Esophagus muscularis mucosa (tissue), 4 donors: ENCODE measurements at places on chromosomes 3 and 15. TPM values are rescaled to one million over a fixed set of nuclear protein-coding genes. Genes with fewer than 3 reads are reported as not detected.
A peak's percentile ranks its signal among the peaks of the same experiment; 100 is the strongest.

GRCh38 chr3:179677884-179678283, 25.0 kb downstream of the USP13 start:
- no peak overlapping the region for H3K27ac ChIP-seq
- DNase-seq = peak; percentile 4
- H3K4me1 ChIP-seq = peaks cover 17% of the 10 kb centered on the region
- no peak overlapping the region for H3K4me3 ChIP-seq

DNA sequence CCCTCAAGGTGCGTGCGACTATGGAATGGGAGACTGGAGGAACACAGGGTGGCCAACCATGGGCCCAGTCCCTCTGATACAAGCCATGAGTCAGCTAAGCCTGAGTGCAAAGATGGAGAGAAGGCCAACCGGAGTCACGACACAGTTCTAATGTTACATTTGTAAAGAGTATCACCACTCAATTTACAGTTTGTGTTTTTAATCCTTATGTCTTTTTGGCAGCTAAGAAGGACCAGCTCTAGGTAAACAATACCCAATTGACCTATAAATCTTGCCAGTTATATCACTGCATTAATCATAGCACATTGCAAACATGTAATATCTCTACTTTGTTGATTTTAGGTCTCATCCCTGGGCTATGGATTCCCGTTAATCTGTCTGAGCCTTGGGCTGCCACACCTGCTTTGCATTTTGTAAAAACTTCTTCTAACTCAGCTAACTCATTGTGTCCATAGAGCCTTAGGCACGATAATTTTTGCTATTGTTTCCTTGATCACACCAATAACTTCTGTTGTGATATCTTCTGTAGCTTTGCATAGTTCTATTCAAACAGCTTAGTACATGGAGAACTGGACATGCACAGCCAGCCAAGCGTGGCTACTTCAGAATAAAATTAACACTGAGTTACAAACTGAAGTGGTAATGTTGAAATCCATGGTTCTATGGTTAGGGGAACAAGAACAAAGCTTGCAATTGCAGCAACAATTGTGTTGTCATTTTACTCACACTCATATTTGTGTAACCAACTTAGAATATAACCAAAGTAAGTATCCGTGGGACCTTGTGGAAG, 50.3 kb downstream of the LSM3 start:
- H3K36me3 ChIP-seq = no peaks in the 10 kb centered on the region
- no peaks in the 10 kb centered on the region for H3K4me1 ChIP-seq
- H3K27ac ChIP-seq = no peak overlapping the region
- H3K27me3 ChIP-seq = no peaks in the 10 kb centered on the region
- no peak for DNase-seq

GRCh38 chr3:11470031-11470853, 173.5 kb downstream of the VGLL4 start:
- peaks cover 20% of the 10 kb centered on the region for H3K4me1 ChIP-seq
- no peaks in the 10 kb centered on the region for H3K36me3 ChIP-seq
- H3K4me3 ChIP-seq = no peak overlapping the region
- H3K27ac ChIP-seq = no peak overlapping the region

- H3K36me3 ChIP-seq = peaks cover 8% of the 10 kb centered on the region
- DNase-seq = no peak
- H3K4me3 ChIP-seq = no peak overlapping the region
- no peak overlapping the region for H3K27ac ChIP-seq
Measured at GRCh38 chr15:67199391-67199790, 55.1 kb downstream of the AAGAB start.

- H3K27ac ChIP-seq = no peak overlapping the region
- no peak overlapping the region for H3K4me3 ChIP-seq
- peaks cover 16% of the 10 kb centered on the region for H3K36me3 ChIP-seq
- DNase-seq = no peak
- no peaks in the 10 kb centered on the region for H3K27me3 ChIP-seq
- peaks cover 33% of the 10 kb centered on the region for H3K4me1 ChIP-seq
Measured at GRCh38 chr3:17088017-17088416, 203.3 kb downstream of the PLCL2 start.

- no peaks in the 10 kb centered on the region for H3K4me1 ChIP-seq
- no peak overlapping the region for H3K27ac ChIP-seq
- no peak for DNase-seq
- no peaks in the 10 kb centered on the region for H3K36me3 ChIP-seq
- H3K4me3 ChIP-seq = no peak overlapping the region
- no peaks in the 10 kb centered on the region for H3K27me3 ChIP-seq
Measured at GRCh38 chr3:148333091-148333490, 364.6 kb upstream of the AGTR1 start.

DNA sequence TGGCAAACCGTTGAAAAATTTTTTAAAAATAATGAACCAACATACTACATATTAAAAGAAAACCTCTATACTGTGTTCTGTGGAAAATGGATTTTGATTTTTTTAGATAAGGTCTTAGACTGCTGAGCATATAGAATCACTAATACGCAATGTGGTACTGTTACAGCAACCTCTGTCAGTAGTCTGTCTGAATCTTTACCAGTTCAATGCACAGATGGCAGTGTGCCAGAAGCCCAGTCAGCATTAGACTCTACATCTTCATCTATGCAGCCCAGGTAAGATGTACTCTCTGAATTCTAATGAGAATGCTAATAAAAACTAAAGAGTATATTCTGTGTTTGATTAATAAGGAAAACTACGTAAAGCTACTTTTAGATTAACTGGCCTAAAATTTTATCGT, 31.3 kb upstream of the FAH start:
- no peak for DNase-seq
- no peak overlapping the region for H3K27ac ChIP-seq
- H3K27me3 ChIP-seq = no peaks in the 10 kb centered on the region
- no peaks in the 10 kb centered on the region for H3K4me1 ChIP-seq

- H3K27me3 ChIP-seq = peaks cover 20% of the 10 kb centered on the region
- DNase-seq = no peak
- H3K4me3 ChIP-seq = no peak overlapping the region
- no peak overlapping the region for H3K27ac ChIP-seq
- peaks cover 20% of the 10 kb centered on the region for H3K4me1 ChIP-seq
Measured at GRCh38 chr15:40251486-40252140, 12.8 kb downstream of the PAK6 start.

GRCh38 chr15:29670266-29670665, 152.0 kb downstream of the TJP1 start:
- no peak overlapping the region for H3K4me3 ChIP-seq
- peaks cover 27% of the 10 kb centered on the region for H3K27me3 ChIP-seq
- DNase-seq = no peak
- H3K4me1 ChIP-seq = peaks cover 12% of the 10 kb centered on the region
- H3K36me3 ChIP-seq = no peaks in the 10 kb centered on the region
- no peak overlapping the region for H3K27ac ChIP-seq

DNA sequence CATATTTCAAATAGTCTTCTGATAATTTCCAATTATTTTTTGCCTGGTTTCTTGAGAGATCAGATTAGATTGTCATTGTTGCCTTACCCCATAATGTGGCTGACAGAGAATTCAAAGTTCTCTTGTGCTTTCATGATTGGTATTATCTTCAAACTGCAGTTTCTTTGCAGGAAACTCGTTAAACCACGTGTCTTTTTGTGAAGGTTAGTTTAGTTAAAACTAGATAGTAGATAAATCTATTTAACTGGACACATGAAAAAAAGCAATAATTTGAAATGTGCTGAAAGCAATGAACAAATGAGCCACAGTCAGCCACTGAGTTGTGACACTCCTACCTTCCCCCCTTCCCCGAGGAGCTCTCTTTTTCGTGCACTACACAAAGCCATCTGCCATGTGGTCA, 327.5 kb upstream of the UMPS start:
- H3K36me3 ChIP-seq = no peaks in the 10 kb centered on the region
- H3K27ac ChIP-seq = no peak overlapping the region
- H3K4me3 ChIP-seq = no peak overlapping the region
- H3K27me3 ChIP-seq = no peaks in the 10 kb centered on the region
- H3K4me1 ChIP-seq = no peaks in the 10 kb centered on the region
- DNase-seq = no peak

- H3K27me3 ChIP-seq = no peaks in the 10 kb centered on the region
- peak overlapping the region; percentile 80 for H3K4me3 ChIP-seq
- peaks cover 39% of the 10 kb centered on the region for H3K4me1 ChIP-seq
- peaks cover 19% of the 10 kb centered on the region for H3K36me3 ChIP-seq
- peak overlapping the region; percentile 90 for H3K27ac ChIP-seq
Measured at GRCh38 chr3:40453933-40454332, 3.2 kb upstream of the RPL14 start.

- H3K4me1 ChIP-seq = peaks cover 7% of the 10 kb centered on the region
- H3K4me3 ChIP-seq = no peak overlapping the region
- DNase-seq = no peak
- no peaks in the 10 kb centered on the region for H3K27me3 ChIP-seq
- no peak overlapping the region for H3K27ac ChIP-seq
- peaks cover 3% of the 10 kb centered on the region for H3K36me3 ChIP-seq
Measured at GRCh38 chr3:161100994-161101393, 4.2 kb downstream of the B3GALNT1 start.

- H3K27me3 ChIP-seq = no peaks in the 10 kb centered on the region
- DNase-seq = peak; percentile 91
- no peaks in the 10 kb centered on the region for H3K4me1 ChIP-seq
- no peak overlapping the region for H3K4me3 ChIP-seq
- H3K27ac ChIP-seq = no peak overlapping the region
Measured at GRCh38 chr3:151305060-151305774, 11.4 kb downstream of the GPR87 start.

DNA sequence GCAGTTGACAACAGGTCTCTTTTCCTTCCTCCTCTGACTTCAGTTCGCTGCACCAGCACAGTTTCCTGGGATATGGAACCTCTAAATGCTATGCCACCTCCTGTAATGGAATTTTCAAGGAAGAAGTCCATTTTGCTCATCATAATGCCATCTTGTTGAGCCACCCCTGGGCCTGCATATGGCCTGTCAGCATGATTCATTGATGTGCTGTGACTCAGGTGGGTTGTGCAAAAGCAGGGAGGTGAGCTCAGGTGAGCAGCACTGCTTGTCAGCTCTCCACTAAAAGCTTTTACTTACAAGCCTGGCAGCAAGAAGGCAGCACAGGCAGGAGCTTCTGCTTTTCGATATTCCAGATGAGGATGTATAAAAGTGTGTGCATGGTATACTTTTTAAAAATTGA, 247.1 kb upstream of the LMCD1 start:
- no peak for DNase-seq
- H3K27ac ChIP-seq = no peak overlapping the region
- H3K4me1 ChIP-seq = peaks cover 11% of the 10 kb centered on the region

Gene XRN1
- 40.7 TPM for total RNA-seq

Gene MST1R
- total RNA-seq = 3.1 TPM

Gene CDC25A
- 0.33 TPM for total RNA-seq

Gene OR5K2
- total RNA-seq = not detected

Gene SKOR1
- 0.58 TPM for total RNA-seq

Gene CCR5
- 0.46 TPM for total RNA-seq

Gene TIGIT
- total RNA-seq = 0.33 TPM

Gene SUCNR1
- total RNA-seq = 0.19 TPM
